Mesothelial cell of epicardium (in vitro differentiated cells): ENCODE measurements at places on chromosomes 5 and 9.

DNA sequence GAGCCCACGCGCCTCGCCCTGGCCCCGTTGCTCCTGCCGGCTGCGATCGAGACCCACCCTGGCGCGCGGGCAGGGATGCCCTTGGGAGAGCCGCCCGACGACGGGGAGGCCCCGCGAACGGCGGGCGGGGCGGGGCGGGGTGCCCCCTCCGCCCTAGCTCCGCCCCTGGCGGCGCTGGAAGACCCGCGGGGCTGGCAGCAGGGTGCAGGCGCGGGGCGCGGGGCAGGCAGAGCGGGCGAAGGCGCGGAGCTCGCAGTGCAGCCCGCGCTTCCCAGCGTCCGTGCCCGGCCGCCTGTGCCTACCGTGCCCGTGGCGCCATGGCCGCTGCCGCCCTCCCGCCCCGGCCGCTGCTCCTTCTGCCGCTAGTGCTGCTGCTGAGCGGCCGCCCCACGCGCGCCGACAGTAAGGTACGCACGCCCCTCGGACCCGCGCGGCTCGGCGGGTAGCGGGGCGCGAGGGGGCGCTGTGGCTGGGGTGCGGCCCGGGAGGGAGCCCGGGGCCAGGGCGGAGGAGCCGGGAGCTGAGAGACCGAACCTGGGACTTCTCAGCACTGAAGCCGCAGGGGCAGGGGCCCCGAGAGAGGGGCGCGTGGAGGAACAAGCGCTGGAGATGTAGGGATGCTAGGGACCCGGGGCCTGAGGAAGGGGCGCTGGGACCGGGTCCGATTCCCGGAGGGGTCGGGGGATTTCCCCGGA is at the start of gene OLFML2A:
Gene OLFML2A, plus strand, starts transcription at position 180 of the 695 bp plus-strand sequence. Its CDS starts 138 bp downstream, at position 318.
- DNase-seq, result no peak

DNA sequence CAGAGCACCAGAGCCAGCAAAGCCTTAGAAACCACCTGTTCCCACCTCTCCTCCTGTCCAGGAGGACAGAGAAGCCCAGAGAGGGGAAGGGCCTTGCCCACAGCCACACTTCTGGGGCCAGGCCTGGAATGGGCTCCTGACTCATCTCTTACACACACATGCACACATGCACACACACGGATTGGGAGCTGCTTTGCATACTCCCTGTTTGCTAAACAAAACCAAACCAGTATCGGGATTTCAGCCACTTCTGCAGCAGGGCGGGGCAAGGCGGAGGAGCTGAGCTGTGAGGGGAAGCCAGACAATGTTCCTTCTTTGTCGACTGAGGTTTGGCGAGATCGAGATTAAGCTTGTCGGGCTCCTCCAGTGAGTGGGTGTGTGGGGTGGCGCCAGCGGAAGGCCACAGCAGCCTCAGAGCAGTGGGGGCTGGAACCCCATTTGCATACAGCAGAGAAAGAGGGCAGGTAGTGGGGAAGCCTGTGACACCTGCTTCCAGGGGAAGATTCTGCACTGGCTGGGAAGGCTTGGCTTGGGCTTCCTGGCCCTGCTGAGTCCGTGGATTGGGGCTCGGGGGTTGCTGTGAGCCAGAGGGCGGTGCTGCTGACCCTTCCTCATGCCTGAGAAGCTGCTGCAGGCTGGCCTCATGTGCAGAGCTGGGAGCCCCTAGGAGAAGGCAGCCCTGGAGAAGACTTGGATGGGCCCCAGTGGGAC is 16.1 kb downstream of the GFI1B start:
- DNase-seq, result no peak

GRCh38 chr5:152282331-152282730 is 122.7 kb downstream of the NMUR2 start:
- DNase-seq, result no peak

- DNase-seq, result no peak
Observed at GRCh38 chr5:160378330-160378729, 7.9 kb upstream of the C1QTNF2 start.

- DNase-seq, result no peak
Observed at GRCh38 chr9:38208206-38208901, 139.3 kb upstream of the SHB start.

- peak; percentile 55 for DNase-seq
Observed at GRCh38 chr5:141618030-141618803, 583 bp downstream of the DIAPH1 start.

GRCh38 chr5:159917994-159918393 is 1.7 kb downstream of the ADRA1B start:
- DNase-seq, result no peak

- DNase-seq, result peak; percentile 86
Observed at GRCh38 chr9:113056191-113057106, at the start of gene ZFP37. TSS of gene ZFP37 (minus strand) at chr9:113056724. CDS start at chr9:113056688, 36 bp downstream.

DNA sequence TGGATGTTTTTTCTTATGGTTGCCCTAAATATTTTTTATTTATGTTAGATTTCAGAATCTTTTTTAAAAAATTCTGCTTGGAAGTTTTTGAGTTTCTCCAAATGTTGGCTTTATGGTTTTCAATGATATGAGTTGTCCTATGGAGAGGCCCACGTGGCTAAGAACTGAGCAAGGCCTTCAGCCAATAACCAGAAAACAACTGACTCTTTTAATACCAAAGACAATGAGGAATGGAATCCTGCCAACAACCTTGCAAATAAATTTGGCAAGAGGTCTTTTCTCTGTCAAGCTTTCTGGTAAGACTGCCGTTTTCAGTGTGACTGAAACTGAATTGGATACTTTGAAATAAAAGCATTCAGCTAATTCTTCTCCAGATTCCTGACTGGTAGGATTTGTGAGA is 1740.1 kb upstream of the WWC1 start:
- no peak for DNase-seq

- no peak for DNase-seq
Observed at GRCh38 chr9:98251551-98251950, 3.9 kb downstream of the TBC1D2 start.

DNA sequence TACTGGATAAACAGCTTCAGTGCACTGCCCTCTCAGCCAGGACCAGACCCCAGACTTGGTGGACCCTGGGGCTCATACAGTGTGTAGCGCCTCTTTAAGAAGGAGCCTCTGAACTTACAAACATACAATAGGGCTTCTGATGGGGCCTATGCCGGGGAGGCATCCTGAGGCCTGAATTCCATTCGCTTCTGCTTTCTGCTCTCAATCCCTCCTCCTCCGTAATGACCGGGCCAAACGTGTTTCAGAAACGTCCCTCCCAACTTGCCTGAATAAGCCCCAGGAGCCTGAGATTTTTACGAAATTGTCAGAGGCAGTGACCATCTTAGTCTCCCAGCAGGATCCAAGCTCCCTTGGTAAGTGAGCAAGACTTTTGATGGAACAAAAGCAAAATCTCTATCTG is 128.1 kb upstream of the BOD1 start:
- no peak for DNase-seq

DNA sequence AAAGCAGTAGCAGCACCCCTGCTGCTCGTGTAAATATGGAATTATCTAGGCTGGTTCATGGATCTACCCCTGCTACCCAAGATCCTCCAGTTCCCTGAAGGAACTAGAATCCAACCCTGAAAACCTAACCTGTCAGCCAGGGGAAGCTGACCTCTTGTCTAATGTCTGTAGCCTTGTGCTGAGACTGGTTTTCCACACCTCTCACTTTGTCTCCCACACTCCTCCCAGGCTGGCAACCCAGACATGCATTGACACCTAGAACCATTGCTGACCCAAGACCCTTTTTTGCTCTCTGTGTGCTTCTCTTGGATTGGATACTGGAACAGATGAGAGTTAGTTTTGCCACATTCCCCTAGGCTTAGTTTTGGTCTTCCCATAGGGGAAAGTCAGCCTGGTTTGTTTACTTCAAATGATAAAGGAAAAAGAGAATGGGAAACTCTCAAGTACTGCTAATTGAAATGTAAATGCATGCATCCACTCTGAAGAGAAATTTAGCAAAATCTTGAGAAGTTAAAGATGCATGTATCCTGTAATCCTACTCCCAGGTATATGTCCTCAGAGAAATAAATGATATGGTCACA is 36.6 kb upstream of the NR4A3 start:
- no peak for DNase-seq

- no peak for DNase-seq
Observed at GRCh38 chr5:54837093-54837492, 148.3 kb downstream of the ESM1 start.

DNA sequence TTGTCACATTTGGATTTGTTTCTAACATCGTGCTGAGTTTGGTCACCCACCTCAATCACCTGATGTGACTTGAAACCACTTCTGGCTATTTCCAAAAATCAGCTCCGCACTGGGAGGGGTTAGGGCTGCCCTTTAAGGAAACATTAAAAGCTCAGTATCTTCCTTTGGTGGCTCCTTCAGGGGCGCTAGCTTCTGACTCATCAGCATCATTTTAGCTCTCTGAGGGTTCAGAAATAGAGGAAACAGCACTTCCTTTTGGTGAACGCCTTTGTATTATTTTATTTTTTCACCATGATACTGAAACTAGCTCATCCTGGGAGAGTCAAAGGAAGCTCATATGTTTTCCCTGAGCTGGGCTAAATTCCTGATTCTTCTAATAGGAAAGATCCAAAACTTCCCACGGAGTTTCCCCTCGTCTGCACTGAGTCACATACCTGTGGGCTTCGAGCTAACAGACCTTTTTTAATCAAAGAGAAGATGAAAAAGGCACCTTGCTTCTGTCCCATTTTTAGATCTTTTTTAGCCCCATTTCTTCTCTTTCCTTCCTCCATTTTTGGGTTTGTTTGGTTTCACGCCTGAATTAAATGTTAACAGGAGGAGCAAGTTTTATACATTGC is 48.2 kb downstream of the ROPN1L start:
- DNase-seq, result no peak

DNA sequence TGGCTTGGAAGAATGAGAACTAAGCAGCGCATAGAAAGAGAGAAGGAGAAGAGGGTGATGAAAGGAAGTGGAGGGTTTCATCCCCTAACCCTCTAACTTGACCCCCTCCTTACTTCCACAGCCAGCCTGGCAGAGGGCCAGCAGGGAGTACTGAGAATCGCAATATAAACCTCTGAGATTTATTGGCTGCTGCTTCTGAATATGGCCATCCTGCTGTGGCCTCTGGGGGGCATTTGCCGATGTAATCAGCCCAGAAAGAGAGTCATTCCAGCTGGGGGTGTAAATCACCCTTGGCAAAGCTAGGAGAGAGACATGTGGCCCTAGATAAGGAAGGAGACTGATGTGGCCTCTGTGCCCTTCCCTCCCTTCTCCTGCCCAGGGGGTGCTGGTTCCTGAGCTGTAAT is 960 bp upstream of the GFRA3 start:
- no peak for DNase-seq

DNA sequence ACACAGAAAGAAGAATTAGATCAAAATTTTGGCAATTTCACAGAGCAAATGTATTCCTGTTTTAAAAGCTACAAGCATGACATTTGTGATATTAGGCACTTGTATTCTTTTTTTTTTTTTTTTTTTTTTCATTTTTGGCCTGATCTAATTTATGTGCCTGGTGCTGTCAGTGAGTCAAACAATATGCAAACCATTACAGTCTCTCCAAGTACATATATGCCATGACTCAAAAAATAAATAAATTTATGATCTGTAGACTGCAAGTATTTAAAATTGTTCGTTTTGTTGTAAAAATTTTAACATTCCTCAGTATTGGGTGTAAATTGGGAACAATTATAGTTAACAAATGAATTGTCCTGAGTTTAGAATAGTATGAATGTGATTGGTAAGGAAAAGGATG is 51.4 kb downstream of the CDH9 start:
- DNase-seq, result no peak

DNA sequence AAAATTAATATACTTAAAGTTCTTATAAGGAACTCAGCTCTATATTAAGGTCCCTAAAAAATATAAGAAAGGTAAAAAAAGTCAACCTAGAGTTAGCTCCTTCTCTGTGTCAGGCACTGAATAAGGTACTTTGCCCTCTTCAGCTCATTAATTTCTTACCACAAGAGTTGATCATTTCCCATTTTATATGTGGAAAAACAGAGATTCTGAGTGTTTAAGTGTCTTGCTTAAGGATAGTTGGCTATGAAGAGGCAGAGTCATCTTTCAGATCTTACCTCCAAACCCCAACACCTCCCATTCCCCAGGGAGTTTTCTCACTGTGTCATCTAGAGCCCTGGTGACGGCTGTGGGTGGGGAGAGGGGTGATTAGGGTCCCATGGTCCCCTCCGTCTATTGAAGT is 40.6 kb downstream of the INSYN2B start:
- no peak for DNase-seq

- no peak for DNase-seq
Observed at GRCh38 chr9:91785447-91785842, 164.6 kb downstream of the ROR2 start.

DNA sequence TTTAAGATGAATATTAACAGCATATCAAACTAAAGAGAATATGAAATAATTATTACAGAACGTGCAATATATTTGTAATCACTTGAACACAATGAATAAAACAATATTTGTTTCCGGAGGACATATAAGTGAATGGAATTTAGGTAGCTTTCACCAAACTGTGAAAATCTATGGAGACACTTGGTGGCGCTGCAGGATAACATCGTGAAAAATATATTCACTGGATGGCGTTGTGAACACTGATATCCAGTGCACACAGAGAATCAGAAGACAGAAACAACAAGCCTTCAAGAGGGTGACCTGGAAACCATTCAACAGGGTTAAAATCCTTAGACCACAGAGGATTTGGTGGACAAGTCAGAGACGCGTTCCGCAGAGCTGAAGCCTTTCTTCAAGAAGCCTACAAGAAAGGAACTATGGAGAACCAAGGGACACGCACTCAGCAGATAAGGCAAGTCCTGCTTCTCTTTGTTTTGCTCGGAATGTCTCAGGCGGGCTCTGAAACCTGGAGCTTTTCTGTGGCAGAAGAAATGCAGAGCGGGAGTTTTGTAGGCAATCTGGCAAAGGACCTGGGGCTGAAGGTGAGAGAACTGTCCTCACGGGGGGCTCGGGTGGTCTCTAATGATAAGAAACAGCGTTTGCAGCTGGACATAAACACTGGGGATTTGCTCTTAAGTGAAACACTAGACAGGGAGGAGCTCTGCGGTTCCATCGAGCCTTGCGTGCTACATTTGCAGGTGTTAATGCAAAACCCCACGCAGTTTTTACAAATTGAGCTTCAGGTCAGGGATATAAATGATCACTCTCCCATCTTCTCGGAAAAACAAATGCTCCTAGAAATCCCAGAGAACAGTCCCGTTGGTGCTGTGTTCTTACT is at the start of gene PCDHB11:
Gene PCDHB11, plus strand, starts transcription at position 269 of the 877 bp plus-strand sequence. Its CDS starts 148 bp downstream, at position 417.
- no peak for DNase-seq

- no peak for DNase-seq
Observed at GRCh38 chr9:109159583-109159982, 7.5 kb downstream of the FRRS1L start.

- DNase-seq, result no peak
Observed at GRCh38 chr5:6791031-6791430, 77.8 kb downstream of the TENT4A start.
